Central memory CD8-positive, alpha-beta T cell (primary cell): ENCODE measurements at places on chromosomes 16 and 17.
A peak's percentile ranks its signal among the peaks of the same experiment; 100 is the strongest.

GRCh38 chr16:86680162-86680561 is 101.8 kb downstream of the FOXL1 start:
- DNase-seq = no peak

GRCh38 chr17:6547336-6547735 is 9.0 kb downstream of the PITPNM3 start:
- no peak for DNase-seq

- no peak for DNase-seq
Measured at GRCh38 chr17:68085771-68086381, 50.3 kb downstream of the KPNA2 start.

DNA sequence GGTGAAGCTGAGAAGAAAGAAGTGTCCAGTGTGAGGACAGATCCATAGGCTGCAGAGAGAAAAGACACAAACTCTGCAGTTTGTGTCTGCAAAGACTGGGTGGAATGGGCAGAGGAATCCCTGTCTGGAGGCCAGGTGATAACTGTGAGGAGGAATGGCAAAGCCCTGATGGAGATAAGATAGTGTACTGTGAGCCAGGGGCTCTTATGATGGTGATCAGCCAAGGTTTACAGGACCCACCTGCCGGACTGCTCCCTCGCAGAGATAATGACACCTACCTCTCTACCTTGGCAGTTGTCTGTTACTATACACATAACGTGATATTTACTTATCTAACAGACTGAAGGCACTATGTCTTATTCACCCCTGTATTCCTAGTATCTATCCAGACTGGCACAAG is 92.6 kb upstream of the ASIC2 start:
- DNase-seq = no peak

DNA sequence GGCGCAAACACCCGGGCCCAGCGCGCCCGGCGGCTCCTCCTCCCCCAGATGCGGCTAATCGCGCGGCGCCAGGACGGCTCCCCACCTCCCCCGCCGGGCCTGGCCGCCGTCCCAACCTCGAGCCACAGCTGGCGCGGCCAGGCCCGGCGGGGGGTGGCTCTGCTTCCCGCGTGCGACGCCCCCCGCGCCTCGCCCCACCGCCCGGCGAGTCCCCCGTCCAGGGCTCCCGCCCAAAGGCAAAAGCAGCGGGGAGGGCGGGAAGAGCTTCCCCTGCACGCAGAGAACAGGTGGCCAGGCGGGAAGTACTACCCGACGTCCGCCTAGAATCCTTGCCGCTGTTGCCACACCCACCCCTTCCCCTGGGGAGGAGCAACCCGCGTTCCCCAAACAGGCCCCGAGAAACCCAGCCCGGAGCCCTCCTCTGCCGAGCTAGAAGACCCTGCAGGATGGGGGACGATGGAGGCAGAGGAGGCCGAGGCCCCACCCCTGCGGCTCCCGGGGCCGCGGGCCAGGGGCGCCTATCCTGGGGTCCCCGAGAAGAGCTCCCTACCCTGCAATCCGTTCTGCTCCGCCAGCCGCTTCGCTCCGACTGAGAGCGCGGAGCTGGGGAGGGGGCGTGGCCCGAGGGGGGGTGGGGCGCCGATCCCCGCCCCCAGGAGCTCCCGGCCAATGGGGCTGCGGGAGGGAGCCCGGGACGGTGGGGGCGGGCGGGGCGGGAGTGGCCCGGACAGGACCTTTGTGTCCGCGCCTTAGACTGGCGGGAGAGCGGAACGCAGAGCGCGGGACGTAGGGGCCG is at the start of gene CARHSP1:
CARHSP1 (minus strand) TSS at position 591 of the 796 bp plus-strand sequence. CDS start 9,678 bp downstream, outside the sequence.
- peak; percentile 52 for DNase-seq

- no peak for DNase-seq
Measured at GRCh38 chr17:8629371-8630226, 926 bp downstream of the MYH10 start.

- peak; percentile 70 for DNase-seq
Measured at GRCh38 chr17:1122533-1123392, 57.0 kb downstream of the ABR start.

GRCh38 chr16:25747160-25747758 is 55.5 kb downstream of the HS3ST4 start:
- no peak for DNase-seq

DNA sequence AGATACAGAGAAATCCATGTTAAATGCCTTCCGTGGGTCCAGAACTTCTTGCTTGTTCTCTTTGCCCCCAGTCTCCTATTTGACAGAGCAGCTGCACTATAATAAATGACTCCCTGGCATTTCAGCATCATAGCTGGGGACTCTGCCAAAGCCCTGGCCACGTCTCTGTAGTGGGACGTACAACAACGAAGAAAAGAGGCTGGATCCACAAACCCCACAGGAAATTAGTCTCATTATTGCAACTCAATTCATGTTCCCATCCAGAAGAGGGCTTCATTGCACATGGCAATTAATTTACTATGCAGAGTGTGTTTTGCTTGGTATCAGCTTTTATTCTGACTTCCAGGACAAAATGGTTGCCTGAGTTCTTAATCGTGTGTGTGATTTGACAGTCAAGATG is 121.3 kb downstream of the CDH13 start:
- DNase-seq = no peak

GRCh38 chr17:16940116-16940881 is 31.6 kb downstream of the TNFRSF13B start:
- DNase-seq = no peak

GRCh38 chr17:74862108-74862901 is 2.6 kb upstream of the GRIN2C start:
- peak; percentile 48 for DNase-seq

- DNase-seq = no peak
Measured at GRCh38 chr17:45984368-45984767, 14.7 kb upstream of the STH start.

- DNase-seq = no peak
Measured at GRCh38 chr16:66859397-66860068, 15.3 kb downstream of the CA7 start.

DNA sequence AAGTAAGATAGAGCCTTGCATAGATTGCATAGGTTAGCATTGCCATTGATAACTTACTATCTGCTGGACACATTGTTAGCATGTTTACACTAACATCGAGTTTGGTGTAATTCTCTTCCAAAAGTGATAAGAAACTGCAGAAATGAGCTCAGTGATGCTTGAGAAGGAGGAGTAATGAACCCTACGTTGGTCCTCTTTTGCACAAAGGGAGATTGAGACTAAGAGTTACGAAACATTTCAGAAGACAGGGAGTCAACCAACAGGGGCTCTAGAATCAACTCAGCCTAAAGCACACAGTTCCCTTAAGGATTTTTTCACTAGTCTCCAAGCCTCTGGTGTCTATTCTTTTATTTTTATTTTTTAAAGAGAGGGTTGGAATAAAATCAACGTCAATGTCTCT is 6.8 kb downstream of the CCL7 start:
- DNase-seq = no peak

DNA sequence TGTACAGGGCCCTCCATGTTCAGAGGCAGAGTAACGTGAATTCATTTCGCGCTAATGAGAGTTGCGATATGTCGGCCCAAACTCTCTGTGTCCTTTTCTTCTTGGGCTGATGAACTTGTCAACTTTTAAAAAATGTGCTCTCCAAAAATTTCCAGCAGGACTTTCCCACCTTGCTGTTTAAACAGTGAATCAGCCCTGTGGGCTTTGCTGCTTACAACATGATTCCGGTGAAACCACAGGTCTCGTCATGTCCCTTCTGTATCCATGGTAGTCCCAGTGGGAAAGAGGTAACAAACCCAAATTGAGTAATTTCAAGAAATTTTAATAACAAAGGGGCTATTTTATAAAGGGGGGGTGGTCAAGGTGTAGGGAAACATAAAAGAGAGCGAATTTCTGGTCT is 612.9 kb downstream of the MAF start:
- no peak for DNase-seq

- no peak for DNase-seq
Measured at GRCh38 chr16:83113317-83113716, 486.5 kb downstream of the CDH13 start.

DNA sequence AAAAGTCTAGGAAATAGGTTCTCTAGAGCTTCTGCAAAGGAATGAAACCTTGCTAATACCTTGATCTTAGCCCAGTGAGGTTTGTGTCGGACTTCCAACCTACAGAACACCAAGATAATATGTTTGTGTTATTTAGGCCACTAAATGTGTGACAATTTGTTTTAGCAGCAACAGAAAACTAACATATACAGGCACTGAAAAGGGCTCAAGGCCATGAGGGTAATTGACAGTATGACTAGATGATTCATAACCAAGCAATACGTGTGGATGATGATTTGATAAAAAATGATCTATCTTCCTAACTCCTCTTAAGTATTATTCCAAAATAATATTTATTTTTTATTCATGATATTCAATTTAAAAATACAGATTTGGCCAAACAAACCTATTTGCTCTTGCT is 27.7 kb upstream of the MED13 start:
- DNase-seq = no peak

DNA sequence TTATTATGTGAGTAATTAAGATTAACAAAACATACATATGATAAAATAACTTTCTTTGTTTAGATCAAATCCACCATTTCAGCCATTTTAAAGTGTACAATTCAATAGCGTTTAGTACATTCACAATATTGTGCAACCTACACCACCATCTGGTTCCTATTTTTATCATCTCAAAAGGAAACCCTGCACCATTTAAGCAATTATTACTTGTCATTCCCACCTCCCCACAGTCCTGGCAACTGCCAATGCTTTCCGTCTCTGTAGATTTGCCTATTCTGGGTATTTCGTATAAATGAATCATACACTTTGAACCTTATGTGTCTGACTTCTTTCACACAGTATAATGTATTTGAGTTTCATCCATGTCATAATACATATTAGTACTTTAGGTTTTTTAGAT is 162.5 kb upstream of the CNTNAP4 start:
- DNase-seq = no peak

GRCh38 chr17:28433721-28434120 is 27.7 kb upstream of the SLC46A1 start:
- no peak for DNase-seq

GRCh38 chr17:78876094-78876597 is 26.9 kb downstream of the CEP295NL start:
- no peak for DNase-seq

GRCh38 chr16:56281249-56281805 is 90.0 kb downstream of the GNAO1 start:
- no peak for DNase-seq

DNA sequence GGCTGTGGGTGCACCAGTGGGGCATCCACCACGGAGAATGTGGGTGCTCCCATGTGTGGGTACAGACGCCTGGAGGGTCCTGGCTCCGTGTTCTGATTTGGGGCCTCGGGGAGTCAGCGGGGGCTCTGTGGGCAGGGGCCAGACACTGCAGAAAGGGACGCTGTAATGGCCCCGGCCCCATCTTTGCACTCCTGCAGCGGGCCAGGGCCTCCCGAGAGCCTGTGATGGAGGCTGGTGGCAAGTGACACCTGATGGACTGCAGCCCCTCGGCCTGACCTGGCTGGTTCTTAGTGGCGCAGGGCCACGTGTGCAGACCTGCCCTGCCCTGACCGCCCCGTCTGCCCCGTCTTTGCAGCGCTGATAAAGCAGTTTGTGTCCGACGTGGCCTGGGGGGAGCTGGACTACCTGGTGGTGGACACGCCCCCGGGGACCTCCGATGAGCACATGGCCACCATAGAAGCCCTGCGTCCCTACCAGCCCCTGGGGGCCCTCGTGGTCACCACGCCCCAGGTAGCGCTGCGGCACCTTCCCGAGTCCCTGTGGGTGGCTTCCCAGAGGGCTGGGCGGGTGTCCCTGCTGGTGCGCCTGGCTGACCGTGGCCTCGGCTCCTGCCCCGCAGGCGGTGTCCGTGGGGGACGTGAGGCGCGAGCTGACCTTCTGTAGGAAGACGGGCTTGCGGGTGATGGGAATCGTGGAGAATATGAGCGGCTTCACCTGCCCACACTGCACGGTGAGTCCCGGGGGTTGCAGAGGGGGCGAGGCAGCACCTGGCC is 4.7 kb downstream of the NUBP2 start:
- no peak for DNase-seq

- no peak for DNase-seq
Measured at GRCh38 chr17:8593276-8593675, 37.2 kb downstream of the MYH10 start.

- DNase-seq = no peak
Measured at GRCh38 chr17:79220201-79220712, 145.6 kb downstream of the ENGASE start.

GRCh38 chr17:68775318-68775717 is 174.2 kb upstream of the FAM20A start:
- DNase-seq = no peak

DNA sequence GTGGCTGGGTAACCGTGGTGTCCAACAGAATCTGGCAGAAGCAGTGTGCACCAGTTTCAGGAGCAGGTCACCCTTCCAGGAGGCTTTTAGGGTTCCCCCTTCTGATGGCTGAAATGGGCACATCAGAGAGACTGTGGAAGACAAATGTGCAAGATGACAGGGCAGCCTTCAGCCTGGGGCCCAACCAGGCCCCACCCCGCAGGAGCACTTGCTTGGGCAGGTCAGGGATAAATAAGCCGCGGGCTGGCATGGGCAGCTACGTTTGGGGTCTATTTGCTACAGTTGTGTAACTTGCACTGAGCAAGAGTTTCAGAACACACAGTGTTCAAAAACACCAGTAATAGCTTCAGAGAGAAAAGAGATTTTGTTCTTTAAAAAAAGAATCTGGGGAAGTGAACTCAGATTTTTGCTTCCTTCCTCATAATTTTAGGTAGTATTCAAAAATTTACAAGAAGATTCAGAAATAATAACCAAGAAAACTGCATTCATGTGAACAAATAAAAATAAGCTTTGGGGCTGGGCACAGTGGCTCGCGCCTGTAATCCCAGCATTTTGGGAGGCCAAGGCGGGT is 44.9 kb upstream of the BAHCC1 start:
- DNase-seq = no peak

DNA sequence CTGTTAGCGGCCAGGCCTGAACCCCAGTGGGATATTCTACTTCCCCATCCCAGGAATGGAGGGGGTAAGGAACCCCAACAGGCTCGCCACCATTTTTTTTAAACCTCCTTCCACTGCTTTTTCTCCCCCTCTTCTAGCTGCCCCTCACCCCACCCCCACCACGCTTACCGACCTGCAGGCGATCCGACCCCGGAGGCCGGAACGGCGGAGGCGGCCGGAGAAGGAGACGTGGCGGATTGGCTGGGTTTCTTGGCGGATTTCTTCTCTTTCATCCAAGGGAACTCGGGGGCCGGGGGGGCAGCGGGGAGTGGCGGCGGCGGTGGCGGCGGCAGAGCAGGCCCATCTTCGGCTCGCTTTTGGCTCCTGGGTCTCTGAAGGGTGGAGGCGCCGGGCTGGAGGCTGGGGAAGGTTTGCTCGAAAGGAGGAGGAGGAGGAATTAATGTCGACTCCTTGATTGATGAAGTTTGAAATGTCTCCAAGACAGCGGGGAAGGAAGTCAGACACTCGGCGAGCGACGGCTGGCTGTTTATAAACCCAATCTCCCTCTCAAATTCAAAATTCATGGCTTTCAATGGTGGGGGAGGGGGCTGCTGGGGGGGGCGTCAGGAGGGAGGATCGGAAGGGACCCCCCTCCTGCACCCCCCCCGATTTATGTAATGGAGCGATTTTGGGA is 424 bp downstream of the HOXB2 start:
- no peak for DNase-seq

GRCh38 chr16:85514598-85515318 is 98.4 kb upstream of the GSE1 start:
- DNase-seq = no peak

GRCh38 chr17:60301649-60302048 is 90.3 kb downstream of the USP32 start:
- no peak for DNase-seq
